ENCODE measurements at places on chromosomes 3 and 15.

GRCh38 chr15:83992324-83993031, 243.1 kb upstream of the GOLGA6L4 start:
- DNase-seq: peak; percentile 43

- DNase-seq: no peak
Observed at GRCh38 chr3:133845127-133845526, 39.5 kb downstream of the SRPRB start.

- no peak for DNase-seq
Observed at GRCh38 chr3:15926871-15927270, 129.1 kb upstream of the ANKRD28 start.

DNA sequence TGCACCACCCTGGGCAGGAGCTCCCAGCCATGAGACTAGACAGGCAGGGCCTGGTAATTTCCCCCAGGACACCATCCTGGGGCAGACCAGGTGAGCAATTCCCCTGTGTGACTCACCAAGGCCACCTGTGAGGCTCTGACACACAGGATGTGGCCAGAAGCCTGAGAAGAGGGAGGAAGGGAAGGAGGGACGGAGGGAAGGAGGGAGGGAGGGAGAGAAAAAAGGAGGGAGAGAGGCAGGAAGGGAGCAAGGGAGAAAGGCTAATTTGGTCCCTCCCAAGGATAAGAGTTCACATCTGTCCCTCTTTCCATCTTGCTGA, 25.9 kb downstream of the WNT7A start:
- DNase-seq: no peak

- peak; percentile 65 for DNase-seq
Observed at GRCh38 chr3:56758539-56758981, 43.2 kb downstream of the ARHGEF3 start.

DNA sequence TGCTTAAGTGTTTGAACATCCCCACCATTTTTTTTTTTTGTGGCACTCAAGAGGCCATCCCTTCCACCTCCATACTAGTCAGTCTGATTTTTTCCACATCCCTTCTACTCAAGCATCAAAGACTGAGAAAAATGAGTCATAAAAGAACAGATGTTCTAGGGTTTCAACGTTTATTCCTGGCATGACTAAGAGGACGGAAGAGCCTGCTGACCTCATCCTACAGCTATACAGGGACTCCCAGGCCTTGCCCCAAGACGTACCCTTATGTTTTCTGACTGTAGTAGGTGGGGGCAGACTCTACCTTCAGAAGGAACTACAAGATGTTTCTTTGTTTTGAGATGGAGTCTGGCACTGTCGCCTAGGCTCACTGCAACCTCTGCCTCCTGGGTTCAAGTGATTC, 3.3 kb upstream of the ITPKA start:
- peak; percentile 54 for DNase-seq

- DNase-seq: no peak
Observed at GRCh38 chr3:125684199-125684598, 88.9 kb upstream of the OSBPL11 start.

- DNase-seq: no peak
Observed at GRCh38 chr3:9810846-9811245, 784 bp downstream of the TTLL3 start.

DNA sequence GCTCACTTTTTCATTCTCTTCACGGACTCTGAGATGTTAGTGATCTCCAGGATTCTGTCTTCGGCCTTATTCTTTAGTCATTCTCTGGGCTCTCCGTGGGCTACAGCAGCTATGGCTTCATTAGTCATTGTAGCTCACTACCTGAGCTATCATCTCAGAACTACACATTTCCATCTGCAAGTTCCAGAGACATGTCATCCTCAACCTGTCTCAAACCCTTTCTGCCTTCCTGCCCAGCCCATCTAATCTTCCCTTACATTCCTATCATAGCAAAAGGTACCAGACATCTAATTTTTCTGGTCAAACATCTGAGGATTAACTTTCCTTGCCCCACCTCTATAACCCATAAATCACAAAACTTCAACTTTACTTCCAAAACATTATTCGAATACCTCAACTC, 13.2 kb downstream of the TSPAN3 start:
- DNase-seq: no peak

GRCh38 chr3:102059145-102059943, 210.0 kb downstream of the NFKBIZ start:
- peak; percentile 74 for DNase-seq

DNA sequence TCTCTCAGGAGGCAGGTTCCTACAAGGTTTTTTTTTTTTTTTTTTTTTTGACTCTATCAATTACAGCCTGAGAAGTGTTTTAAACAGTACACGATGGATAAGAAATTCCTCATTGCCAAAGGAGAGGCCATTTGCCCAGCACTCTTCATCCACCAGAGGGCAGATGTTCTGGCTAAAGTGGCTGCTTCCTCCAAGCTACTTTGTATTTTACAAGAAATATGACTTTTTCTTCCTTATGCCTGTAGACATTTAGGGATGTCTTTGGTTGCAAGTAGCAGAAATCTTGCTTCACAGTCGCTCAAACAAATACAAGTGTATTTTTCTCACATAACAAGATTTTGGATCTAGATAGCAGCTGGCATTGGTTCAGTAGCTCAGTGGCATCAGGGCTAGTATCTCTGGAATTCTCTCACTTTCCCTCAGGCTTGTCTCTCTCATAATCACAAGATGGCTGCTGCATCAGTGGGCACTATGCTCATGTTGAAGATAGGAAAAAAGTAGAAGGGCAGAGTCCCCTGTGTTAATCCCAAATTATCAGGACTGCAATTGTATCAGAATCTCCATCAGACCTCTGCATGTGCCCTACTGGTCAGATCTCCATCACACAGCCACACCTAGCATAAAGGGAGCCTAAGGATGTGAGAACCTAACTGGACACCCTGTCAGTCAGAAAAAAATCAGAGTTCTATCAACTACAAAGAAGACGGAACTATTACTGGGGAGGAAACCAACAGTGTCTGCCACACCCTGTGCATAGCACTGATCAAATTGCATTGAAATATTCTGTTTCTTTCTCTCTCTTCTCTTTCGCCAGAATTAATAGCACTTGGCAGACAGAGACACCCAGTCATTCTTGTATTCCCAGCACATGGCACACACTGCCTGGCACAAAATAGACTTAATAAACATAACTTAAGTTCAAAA, 138.9 kb upstream of the COL8A1 start:
- DNase-seq: no peak

GRCh38 chr3:87987952-87988351, 70.9 kb downstream of the CGGBP1 start:
- DNase-seq: no peak

- no peak for DNase-seq
Observed at GRCh38 chr3:176032043-176032442, 1165.2 kb downstream of the TBL1XR1 start.

DNA sequence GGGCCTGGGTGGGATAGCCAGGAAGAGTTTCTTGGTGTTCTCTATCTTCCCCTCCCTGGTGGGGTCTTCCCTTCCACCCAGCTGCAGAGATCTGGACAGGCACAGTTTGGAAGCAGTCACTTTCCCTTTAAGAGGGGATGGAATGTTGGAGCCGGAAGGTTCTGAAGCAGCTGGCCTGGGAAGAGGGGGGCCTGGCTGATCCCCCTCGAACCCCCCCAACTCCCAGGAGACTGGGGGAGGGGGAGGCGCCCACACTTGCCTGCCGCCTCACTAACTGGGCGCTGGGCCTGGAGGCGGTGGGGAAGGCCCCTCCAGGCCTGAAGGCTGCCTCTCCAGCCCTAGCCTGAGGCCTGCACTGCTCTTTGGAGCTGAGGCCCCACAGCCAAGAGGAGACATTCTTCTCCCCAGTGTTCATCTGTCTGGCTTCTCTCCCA, 1.4 kb downstream of the DVL3 start:
- no peak for DNase-seq

GRCh38 chr15:31387479-31388118, 61.0 kb downstream of the KLF13 start:
- DNase-seq: no peak

- DNase-seq: no peak
Observed at GRCh38 chr3:128402998-128403397, 63.7 kb downstream of the DNAJB8 start.

DNA sequence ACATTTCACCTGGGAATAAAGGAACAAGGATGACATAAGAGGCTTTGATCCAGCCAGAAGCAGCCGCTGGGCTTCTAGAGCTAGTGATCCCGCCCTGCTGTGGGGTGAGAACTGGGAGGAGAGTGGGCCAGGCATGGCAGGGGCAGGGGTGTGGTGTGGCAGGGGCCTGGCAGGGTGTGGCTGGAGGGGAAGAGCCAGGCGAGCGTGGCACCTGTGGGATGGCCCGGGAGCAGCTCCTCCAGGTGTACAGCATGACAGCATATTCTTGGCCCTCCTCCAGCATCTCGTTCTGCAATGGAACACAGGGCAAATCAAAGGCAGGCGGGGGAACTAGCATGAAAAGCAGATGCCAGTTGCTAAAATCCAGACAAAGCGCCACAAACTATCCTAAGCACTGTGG, 35.5 kb downstream of the CYFIP1 start:
- DNase-seq: no peak

- no peak for DNase-seq
Observed at GRCh38 chr15:55588070-55588814, at the start of gene PYGO1. PYGO1 (minus strand) TSS chr15:55588345; CDS start chr15:55587883, 462 bp downstream.

- no peak for DNase-seq
Observed at GRCh38 chr3:176948151-176948550, 249.1 kb downstream of the TBL1XR1 start.

DNA sequence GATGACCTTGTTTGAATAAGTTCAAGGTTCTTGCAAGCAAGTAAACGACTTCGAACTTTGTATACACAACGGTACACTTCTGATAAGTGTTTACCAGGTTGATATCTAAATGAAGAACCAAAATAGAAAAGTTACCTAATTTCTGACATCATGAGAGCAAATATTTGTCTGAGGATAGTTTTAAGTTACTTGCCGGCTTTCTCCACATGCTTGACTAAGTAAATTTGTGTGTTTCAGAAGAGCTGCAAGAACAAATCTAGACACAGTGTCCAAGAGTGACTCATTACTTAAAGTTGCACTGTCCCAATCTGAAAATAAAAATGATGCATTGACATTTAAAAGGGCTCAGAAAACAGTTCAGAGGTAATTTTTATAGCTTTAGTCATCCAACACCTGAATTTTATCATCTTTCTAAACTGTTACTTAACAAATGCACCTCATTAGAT, 115.1 kb downstream of the HERC1 start:
- no peak for DNase-seq

GRCh38 chr15:66580643-66581042, 14.8 kb upstream of the LCTL start:
- DNase-seq: no peak

DNA sequence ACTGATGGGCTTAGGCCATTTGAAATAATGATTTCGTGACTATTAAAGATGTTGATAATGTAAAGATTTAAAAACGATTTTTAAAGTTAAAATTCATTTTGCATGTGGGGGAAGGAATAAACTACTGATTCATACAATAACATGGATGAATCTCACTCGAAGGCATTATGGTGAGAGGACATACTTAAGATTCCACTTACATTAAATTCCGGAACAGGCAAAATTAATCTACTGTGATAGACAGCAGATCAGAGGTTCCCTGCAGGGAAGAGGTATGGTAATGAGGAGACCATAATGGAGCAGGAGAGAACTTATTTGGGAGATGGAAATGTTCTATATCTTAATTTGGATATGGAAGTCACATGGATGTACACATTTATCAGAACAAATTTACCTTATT, 28.4 kb upstream of the RAB6B start:
- DNase-seq: no peak

GRCh38 chr3:27458929-27459328, 25.3 kb downstream of the SLC4A7 start:
- no peak for DNase-seq

DNA sequence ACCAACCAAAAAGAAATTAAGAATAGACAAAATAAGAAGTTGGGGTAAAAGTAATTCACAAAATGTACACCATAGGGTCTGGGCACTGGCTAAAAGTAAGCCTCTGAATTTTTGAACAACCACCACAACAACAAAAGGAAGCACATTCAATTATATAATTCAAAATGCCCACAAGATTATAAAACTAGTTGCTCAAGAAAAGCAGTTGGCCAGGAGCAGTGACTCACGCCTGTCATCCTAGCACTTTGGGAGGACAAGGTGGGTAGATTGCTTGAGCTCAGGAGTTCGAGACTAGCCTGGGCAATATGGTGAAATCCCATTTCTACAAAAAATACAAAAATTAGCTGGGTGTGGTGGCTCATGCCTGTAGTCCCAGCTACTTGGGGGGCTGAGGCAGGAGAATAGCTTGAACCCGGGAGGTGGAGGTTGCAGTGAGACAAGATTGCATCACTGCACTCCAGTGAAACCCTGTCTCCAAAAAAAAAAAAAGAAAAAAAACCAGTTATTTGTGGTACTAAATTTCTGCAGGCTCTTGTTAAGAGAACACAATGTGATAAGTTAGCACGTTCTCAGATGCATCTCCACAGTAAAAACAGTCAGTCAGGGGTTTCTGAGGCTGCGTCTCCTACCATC, 6.6 kb upstream of the ATP11B start:
- DNase-seq: no peak

GRCh38 chr15:46207341-46207740, 572.5 kb downstream of the SQOR start:
- DNase-seq: no peak

DNA sequence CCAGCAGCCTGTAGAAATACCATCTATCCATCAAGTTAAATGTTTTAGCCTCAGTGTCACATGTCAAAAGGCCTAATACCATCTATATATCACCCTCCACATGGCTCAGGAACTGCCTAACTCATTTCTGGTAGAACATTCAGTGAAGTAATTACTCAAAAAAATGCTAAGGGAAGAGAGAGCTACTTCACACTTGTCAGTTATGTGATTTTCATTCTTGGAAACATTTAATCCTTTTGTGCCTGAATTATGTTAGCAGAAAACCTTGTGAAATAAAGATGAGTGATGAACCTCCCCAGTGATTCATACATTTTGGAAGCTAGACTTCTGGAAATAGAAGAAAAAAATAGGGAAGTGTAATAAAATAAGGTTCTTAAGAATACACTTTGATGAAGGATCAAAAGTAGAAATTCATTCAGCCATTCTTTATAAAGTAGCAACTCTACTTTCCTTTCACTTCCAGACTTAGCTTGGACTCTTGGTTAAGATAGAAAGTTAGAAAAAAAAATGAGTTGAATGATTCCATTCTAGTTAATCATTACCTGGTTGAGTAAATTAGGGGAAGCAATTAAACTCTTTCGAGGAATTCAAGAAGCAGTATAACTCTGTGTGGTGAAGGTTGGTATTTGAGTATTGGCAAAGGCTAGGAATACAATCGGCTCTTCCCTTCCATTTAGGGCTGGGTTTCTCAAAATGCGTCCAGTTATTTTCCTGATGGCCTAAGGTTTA, 3.6 kb downstream of the OTOL1 start:
- DNase-seq: no peak

DNA sequence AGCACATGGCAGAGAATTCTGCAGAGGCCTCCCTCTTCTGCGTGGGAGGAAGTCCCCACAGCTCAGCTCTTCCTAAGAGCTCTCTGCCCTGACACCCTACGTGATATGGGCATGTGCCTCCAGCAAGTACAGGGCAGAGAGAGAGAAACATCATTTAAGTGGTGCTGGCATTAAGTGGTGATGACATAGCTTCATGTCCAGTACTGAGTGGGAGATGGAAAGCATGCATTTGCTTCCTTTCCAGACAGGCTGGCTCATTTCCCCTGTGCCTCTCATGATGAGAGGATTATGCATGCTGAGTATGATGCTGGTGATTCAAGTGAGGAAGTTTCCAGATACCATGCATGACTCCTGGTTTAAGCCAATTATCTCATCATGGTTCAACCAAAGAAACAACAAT, 26.9 kb downstream of the BFSP2 start:
- DNase-seq: no peak

GRCh38 chr3:52388348-52388821, 56.5 kb downstream of the SEMA3G start:
- no peak for DNase-seq
